ENCODE measurements at places on chromosomes 3 and 15.

- no peak for DNase-seq
Observed at GRCh38 chr15:47304656-47305055, 412.6 kb upstream of the SEMA6D start.

GRCh38 chr3:5155241-5155640 lies 32.3 kb upstream of the EDEM1 start:
- DNase-seq, result no peak

GRCh38 chr15:50113187-50113505 lies 5.9 kb downstream of the ATP8B4 start:
- no peak for DNase-seq

DNA sequence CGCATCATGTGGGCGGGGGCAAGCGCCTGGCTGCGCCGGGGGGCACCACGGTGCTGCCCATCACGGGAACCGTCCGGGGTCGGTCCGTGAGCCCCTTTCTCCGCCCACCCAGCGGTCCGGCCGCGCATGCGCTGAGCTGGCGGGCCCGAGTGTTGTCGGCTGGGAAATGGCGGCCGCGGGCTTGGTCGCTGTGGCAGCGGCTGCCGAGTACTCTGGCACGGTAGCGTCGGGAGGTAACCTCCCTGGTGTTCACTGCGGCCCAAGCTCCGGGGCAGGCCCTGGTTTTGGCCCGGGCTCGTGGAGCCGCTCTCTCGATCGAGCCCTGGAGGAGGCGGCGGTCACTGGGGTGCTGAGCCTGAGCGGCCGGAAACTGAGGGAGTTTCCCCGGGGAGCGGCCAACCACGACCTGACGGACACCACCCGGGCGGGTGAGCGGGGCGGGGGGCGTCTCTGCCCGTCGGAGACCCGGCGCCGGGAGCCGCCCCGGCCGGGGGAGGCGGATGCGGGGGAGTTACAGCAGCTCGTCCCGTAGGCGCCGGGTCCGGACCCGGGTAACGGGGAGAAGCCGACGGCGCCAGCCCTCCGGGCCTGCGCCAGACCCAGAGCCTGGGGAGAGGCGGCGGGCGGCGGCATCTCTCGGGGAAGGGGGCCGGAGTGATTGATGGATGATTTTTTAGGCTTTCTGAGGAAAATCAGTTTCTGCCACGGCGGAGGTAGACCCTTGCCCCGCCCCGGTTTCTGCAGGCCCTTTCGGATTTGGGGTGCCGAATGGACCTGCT lies at the start of gene LRCH3:
Gene LRCH3 (plus strand): TSS at position 142 of the 779 bp plus-strand sequence. CDS start 25 bp downstream, at position 167.
- peak; percentile 61 for DNase-seq

GRCh38 chr3:88930611-88931010 lies 176.8 kb upstream of the EPHA3 start:
- no peak for DNase-seq

DNA sequence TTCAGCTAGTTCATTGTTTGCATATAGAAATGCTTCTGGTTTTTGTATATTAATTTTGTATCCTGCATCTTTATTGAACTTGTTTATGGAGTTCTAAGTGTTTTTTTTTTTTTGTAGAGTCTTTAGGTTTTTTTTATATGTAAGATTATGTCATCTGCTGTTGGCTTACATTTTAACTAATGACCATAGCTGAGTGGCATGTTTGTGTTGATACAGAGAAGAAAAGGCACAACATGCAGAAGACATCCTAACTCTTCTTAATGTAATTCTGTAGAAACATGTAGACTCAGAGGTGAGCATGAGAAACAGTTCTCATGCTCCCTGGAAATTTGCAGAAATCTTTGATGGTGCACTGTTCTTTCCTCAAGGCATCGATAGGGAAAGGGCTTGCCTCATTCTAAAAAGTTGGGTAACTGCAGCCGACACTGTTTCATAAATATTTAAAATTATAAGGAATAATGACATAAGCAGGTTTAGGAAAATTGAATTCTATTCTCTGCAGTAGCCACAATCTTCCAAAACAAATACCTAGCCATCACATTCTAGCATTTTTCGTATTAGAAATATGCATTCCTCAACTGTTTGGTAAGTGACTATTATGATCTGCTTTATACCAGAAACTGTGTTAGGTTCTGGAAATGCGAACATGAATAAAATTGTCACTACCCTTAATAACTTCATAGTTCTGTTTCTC lies 499.6 kb upstream of the KCNMB2 start:
- DNase-seq, result no peak

DNA sequence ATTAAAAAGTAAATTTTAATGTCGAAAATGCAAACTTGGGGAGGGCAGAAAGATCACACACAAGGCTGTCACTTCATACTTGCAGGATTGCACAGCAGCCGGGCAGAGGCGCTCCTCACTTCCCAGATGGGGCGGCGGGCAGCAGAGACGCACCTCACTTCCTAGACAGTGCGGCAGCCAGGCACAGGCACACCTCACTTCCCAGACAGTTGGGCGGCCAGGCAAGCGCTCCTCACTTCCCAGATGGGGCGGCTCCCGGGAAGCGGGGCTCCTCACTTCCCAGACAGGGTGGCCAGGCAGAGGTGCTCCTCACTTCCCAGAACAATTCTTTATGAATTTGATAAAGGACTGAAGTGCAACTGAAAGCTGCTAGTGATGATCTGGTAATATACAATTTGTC lies 21.2 kb downstream of the RLBP1 start:
- DNase-seq, result no peak

GRCh38 chr3:2839876-2840275 lies 270.3 kb downstream of the IL5RA start:
- DNase-seq, result peak; percentile 38

DNA sequence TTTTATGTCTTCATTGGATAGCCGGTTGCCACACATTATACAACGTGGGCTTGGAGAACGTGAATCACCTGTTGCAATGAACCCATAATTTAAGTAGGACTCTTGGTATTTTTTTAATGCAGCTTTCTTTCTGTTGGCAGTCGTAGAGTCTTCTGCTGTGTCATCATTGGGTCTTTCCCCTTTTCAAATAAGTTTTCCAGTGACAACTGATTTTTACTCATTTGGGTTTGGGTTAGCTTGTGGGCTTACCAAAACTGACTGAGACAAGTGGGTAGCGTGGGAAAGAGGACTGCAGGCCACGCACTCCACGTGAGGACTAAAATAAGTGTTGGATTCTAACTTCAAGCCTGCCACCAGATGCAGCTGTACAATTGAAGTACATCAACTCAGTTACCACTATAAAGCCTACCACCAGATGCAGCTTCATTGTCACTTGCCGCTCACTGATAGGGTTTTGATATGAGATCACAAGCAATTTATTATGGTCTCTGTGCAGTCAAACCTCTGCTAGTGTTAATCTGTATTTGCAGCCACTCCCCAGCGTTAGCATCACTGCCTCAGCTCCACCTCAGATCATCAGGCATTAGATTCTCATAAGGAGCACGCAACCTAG lies 6.4 kb upstream of the CAPN7 start:
- no peak for DNase-seq
